ENCODE measurements at places on chromosomes 4 and X.

GRCh38 chr4:122542411-122543236, 78.2 kb downstream of the IL21 start:
- no peak for DNase-seq

- DNase-seq: no peak
Observed at GRCh38 chr4:140363051-140363450, 10.4 kb upstream of the SCOC start.

- no peak for DNase-seq
Observed at GRCh38 chr4:122163301-122163700, 11.2 kb downstream of the BLTP1 start.

GRCh38 chr4:152398060-152398459, 137.8 kb downstream of the FBXW7 start:
- DNase-seq: no peak

GRCh38 chr4:126445596-126445995, 1130.8 kb downstream of the FAT4 start:
- DNase-seq: no peak
